ENCODE measurements at places on chromosomes 4 and X. TPM values are rescaled to one million over a fixed set of nuclear protein-coding genes. Genes with fewer than 3 reads are reported as not detected.

DNA sequence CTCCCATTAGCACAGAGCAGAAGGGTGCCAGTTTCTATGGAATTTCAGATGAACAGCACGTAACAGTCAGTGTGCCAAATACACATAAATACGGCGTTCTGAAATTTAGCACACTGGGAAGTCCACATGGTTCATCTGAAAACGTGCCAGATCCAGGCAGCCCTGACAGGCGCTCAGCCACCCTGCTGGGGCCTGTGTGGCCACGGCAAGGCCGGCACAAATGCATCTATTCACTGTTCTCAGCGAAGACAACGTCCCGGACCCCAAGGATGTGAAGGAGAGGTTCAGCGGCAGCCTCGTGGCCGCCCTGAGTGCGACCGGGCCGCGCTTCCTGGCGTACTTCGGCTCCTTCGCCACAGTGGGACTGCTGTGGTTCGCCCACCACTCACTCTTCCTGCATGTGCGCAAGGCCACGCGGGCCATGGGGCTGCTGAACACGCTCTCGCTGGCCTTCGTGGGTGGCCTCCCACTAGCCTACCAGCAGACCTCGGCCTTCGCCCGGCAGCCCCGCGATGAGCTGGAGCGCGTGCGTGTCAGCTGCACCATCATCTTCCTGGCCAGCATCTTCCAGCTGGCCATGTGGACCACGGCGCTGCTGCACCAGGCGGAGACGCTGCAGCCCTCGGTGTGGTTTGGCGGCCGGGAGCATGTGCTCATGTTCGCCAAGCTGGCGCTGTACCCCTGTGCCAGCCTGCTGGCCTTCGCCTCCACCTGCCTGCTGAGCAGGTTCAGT, 15.6 kb downstream of the DGKQ start:
- DNase-seq: no peak

DNA sequence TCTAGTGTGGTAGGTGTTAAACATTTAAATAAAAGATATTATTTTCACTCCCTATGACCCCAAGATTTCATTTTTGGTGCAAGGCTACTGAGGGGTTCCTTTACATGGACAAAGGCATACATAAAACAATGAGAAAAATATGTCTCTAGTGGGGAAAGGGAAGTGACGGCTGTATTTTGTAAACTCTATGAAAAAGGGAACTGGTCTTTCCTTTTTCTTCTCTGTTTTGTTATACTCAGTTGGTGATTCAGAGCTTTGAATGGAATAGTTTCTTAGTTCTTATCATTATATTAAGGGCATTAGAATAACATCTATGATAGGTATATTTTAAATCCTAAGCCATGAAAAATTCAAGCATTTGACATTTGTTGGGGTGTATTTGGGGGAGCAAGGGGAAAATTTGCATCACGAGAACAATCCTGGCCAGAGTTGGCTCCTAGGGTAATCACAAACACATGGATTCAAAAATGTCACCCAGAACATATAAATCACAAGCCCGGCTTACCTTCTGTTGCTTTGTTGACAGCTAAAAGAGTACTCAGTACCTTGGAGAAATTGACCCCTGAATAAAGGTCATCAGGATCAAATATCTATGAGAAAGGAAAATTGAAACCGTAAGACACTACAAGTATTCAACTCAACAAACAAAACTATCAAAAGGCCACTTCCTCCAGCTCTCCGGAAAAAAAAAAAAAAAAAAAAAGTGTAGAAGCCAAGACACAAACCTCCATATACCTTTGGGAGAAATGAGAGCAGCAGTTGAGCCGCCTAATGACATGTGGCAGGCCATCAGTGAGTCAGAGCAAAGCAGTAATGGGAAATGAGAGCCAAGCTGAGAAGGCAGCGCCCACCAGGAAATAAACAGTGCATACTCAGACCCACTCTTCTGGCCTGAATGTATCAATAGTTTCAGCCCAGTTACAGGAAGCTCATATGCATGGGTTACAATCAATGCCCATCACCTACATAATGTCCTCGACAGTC, 33.4 kb downstream of the ARHGEF6 start:
- DNase-seq: no peak

DNA sequence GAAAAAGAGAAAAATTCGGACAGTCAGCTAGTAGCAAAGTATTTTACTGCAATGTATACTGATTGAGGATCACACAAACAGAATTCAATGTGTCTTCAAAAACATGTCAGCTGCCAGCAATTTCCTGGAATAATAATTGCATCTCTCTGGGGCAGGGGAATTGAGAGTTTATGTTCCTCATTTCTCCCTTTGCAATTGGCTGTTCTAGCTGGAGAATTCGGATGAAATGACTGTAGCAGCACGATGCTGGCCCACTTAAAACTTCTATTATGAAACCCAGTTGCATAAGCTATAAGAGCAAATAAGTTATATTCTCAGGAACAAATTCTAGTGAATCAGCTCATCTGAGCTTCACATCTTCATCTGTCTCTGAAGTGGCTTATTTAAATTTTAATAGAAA, 99.9 kb upstream of the CPEB2 start:
- DNase-seq: no peak

- no peak for DNase-seq
Measured at GRCh38 chrX:150306002-150306401, 57.1 kb upstream of the MAMLD1 start.

GRCh38 chrX:48468693-48469691, 1.1 kb downstream of the SLC38A5 start:
- DNase-seq: no peak

SLC4A4 gene
- 10.6 TPM for polyA plus RNA-seq

DNA sequence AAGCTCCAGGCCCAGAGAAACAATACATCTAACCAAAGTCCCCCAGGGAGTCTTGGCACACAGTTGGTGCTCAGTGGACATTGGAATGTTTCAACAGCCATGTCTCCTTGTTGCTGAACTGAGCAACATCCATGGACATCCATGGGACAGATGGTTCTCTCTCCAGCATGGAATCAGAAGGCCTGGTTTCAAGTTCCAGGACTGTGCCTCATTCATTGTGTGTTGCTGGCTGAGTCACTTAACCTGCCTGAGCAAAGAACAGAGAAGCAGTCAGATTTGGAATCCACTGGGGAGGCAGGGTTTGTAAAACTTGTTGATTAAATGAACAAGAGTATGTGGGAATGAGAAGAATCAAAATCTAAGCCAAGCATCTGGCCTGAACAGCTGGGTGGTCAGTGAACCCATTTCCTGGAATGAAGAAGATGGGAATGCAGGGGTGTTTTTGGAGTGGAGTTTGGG, 147.9 kb downstream of the CHIC2 start:
- DNase-seq: no peak

DNA sequence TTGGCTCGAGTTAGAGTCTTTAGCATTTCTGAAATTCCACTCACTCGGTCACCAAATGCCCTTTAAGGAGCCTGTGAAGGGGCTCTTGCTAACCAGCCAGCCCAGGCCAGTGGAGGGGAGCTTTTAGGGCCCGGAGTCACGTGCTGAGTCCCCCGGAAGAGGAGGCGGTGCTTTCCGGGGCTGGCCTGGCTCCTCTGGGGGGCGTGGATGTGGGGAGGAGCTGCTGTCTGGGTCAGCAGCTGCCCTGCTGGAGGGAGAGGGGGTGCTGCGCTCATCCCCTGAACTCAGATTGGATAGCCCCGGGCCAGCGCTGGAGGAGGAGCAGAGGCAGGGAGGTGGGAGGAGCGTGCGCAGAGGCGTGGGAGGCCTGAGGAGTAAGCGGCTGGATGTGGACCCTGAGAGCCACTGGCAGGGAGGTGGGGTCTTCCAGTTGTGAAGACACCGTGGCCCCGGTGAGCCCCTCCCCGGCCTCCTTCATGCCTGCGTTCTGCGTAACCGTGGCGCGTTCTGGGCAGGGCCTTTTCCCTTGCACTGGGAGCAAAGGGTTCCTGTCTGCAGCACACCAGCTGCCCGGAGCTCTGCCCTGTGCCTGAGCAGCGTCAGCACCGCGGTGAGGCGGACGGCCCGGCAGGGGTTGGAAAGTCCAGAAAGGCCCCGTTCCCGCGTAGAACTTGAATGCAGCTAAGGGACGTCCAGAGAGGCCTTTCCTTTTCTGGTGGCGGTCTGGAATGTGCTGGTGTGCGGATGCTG, 19.7 kb downstream of the MAEA start:
- peak; percentile 94 for DNase-seq

GLRB gene
- 8.5 TPM for polyA plus RNA-seq

DNA sequence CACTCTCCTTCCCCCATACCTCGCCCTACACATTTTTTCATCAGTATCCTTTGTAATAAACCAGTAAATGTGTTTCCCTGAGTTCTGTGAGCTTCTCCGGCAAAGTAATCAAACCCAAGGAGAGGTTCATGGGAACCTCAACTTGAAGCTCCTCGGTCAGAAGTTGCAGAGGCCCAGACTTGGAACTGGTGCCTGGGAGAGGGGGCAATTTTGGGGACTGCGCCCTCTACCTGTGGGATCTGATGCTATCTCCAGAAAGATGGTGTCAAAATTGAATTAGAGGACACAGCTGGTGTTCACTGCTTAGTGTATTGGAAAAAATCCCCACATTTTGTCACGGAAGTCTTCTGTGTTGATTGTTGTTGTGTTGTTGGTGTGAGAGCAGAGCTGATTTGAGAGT, 70.6 kb downstream of the ATP11C start:
- DNase-seq: no peak

SRPX2 gene
- 26.0 TPM for polyA plus RNA-seq

- no peak for DNase-seq
Measured at GRCh38 chrX:27057883-27058282, 405.3 kb downstream of the PPP4R3C start.

EMCN gene
- polyA plus RNA-seq: 37.8 TPM

- DNase-seq: no peak
Measured at GRCh38 chr4:8571702-8572685, 8.2 kb upstream of the GPR78 start.

DNA sequence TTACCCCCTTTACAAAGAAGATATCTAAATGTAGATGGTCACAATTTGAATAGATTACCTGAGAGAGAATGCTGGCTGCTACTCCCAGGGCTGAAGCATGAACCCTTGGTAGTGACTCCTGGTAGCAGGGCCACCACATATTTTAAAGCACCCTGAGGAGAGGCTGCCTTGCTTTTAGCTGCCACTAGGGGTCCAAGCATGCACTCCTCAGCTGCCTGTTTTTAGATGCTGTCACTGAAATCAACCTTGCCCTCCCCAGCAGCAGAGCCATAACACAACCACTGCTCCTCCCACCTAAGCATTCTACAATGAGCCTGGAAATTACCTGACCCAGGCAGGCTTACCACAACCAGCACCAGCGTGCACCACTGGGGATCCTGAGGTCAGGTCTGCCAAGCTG, 850.9 kb downstream of the FAM133A start:
- no peak for DNase-seq

- peak; percentile 77 for DNase-seq
Measured at GRCh38 chrX:10173331-10173900, 16.6 kb downstream of the CLCN4 start.

- no peak for DNase-seq
Measured at GRCh38 chr4:150934022-150934421, 81.1 kb downstream of the LRBA start.

TFDP3 gene
- not detected for polyA plus RNA-seq

SSX2 gene
- polyA plus RNA-seq: not detected

GUCY1A1 gene
- polyA plus RNA-seq: 15.3 TPM

BMP3 gene
- 4.0 TPM for polyA plus RNA-seq

SHOX gene
- polyA plus RNA-seq: 0.23 TPM

DNA sequence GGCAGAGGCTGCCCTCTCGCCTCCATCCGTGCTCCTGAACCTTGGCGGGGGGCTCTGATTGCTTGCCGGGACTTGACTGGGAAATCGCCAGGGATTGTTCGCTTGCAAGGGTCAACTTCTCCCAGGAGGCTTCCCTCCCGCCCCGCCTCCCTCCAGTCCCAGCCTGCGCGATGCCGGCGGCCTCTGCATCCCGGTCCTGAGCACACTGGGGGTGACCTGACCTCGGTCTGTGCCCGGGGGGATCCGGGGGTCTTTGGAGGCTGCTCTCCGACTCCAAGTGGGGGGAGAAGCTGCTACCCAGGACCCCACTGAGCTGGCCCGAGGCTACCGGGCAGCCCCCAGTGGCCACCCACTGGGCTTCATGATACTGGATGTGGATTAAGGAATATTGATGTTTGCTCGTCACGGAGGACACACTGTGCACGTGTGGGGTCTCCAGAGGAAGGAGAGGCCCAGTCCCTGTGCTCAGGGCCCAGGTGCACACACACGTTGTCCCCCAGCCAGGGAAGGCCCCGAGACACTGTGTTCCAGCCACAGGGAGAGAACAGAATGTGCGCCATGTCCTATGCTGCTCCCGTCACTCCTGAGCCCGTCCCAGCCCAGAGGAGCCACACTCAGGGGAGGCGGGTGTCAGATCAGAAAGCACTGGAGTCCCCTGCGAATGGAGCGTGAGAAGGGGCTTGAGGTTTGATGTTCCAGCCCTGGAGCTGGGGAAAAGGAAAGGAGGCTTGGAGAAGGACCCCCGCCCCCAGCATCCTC, 55.9 kb upstream of the NKX1-1 start:
- no peak for DNase-seq

DNA sequence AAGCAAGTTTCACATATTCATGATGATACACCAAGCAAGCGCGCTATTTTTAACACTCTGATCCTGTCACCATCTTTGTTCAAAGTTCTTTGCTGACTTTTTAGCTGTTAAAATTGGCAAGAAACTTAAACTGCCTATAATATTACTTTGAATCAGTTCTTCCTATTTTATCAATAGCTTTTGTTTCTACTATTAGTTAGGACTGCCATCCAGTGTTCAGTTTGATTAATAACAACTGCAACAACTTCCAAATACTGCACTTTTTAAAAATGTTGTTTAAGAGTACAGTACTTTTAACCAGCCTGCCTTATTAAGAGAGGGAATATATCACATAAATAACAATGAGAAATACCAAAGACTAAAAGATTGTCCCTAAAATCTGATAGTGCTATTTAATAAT, 614.3 kb downstream of the FAM133A start:
- DNase-seq: no peak

MEPE gene
- not detected for polyA plus RNA-seq

- peak; percentile 67 for DNase-seq
Measured at GRCh38 chrX:12946838-12947544, 27.9 kb upstream of the TMSB4X start.

TCEAL5 gene
- 10.5 TPM for polyA plus RNA-seq

CLNK gene
- polyA plus RNA-seq: 0.07 TPM

C4orf51 gene
- polyA plus RNA-seq: not detected

DNA sequence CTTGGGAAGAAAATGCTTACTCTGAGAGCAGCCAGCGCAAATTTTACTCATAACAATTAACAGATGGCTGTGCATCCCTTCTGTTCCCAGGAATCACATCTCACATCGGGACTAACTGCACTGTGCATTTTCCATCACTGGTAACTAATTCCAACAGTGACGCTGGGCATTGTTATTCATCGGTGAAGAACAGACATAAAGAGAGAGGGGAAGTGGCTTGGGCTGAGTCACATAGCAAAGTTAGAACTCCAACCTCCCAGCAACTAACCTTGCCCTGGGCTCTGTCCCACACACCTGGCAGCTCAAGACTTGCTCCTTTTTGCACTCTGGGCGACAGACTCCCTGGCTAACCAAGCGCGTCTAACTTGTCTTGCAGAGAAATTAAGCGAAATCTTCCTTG, 6.4 kb upstream of the LONRF3 start:
- no peak for DNase-seq

DNA sequence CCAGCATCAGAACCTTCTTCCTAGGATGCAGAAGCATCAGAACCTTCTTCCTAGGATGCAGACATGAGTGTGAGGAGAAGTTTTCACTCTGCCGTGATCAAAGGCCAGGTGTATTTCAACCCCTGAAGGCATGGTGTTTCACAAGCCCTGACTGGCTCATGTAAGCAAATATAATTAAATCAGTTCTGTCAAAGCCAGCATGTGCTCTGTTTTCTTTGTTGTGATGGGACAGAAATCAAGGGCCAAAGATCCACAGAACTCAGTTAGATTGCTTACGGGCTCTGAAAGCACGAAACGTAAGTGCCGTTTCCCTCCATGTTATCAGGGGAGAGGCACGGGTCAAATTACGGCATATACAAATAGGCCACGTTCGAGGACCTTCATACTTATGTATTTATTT, 32.0 kb upstream of the CLDN24 start:
- no peak for DNase-seq

MAGEA8 gene
- 0.15 TPM for polyA plus RNA-seq

Data from muscle of arm (tissue), 14 donors.